ENCODE measurements at places on chromosomes 6 and 20. TPM values are rescaled to one million over a fixed set of nuclear protein-coding genes. Genes with fewer than 3 reads are reported as not detected.

- peaks cover 4% of the 10 kb centered on the region for H3K27me3 ChIP-seq
- peak within 1 kb of the TSS; percentile 30 for H3K4me3 ChIP-seq
- DNase-seq, result peak; percentile 45
- H3K27ac ChIP-seq, result no peak within 1 kb of the TSS
- peaks cover 13% of the 10 kb centered on the region for H3K36me3 ChIP-seq
Measured at GRCh38 chr20:63735859-63736718, at the start of gene LIME1. TSS of gene LIME1 (plus strand) at chr20:63736664. CDS start at chr20:63737550, 886 bp downstream.

DNA sequence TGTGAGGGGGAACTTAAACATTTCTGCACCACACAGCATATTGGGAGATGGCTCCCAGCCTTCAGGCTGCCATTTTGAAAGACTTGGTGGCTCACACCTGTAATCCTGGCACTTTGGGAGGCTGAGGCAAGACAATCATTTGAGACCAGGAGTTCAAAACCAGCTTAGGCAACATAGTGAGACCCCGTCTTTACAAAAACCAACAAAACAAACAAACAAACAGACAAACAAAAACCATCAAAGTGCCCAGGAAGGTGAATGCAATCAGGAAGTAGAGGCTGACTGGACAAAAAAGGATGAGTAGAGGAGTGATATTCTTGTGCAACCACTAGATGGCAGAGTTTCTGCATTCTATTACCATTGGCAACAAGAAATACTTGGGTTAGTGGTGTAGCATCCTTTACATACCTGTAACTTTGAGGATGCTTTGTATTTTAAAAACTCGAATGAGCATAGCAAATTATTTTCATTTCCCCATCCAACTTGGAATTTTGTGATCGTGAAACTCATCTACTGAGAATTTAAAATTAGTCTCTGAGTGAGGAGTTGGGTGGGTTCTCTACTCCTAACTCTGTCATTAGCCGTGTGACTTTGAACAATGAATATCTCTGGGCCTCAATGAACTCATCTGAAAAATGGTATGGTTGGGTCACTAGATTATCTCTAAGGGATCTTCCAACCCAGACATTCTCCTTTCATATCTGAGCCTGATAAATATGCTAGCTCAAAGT lies 84.4 kb downstream of the CRYBG1 start:
- DNase-seq, result no peak
- H3K27ac ChIP-seq, result no peak overlapping the region
- no peaks in the 10 kb centered on the region for H3K4me1 ChIP-seq
- no peaks in the 10 kb centered on the region for H3K36me3 ChIP-seq
- H3K27me3 ChIP-seq, result no peaks in the 10 kb centered on the region
- no peak overlapping the region for H3K4me3 ChIP-seq

GRCh38 chr20:14142171-14142570 lies 146.9 kb downstream of the MACROD2 start:
- H3K36me3 ChIP-seq, result no peaks in the 10 kb centered on the region
- peak; percentile 46 for DNase-seq
- no peak overlapping the region for H3K4me3 ChIP-seq
- H3K4me1 ChIP-seq, result no peaks in the 10 kb centered on the region
- H3K27ac ChIP-seq, result no peak overlapping the region

Gene FOXA2
- total RNA-seq, result 0.34 TPM

DNA sequence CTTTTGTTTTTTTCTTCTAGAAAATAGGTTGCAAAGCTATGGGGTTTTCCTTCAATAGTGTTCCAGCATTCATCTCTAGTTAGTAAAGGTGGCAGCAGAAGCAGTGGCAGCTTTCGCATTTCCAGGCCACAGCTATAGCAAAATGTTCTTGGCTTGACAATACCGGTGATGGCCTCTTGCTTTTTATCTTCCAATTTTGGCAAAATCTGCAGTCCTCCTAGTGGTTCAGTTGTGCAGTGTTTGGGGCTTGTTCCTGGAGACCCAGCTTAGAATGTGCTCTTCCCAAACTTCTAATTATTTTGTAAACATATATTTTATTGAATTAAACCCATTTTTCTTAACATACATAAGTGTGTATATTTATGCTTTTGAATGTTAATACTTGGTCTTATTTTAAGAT lies 370.6 kb upstream of the MAN1A1 start:
- no peaks in the 10 kb centered on the region for H3K36me3 ChIP-seq
- DNase-seq, result no peak
- H3K4me3 ChIP-seq, result no peak overlapping the region
- H3K27me3 ChIP-seq, result no peaks in the 10 kb centered on the region

GRCh38 chr6:88865275-88865674 lies 98.1 kb downstream of the RNGTT start:
- no peaks in the 10 kb centered on the region for H3K36me3 ChIP-seq
- DNase-seq, result no peak

DNA sequence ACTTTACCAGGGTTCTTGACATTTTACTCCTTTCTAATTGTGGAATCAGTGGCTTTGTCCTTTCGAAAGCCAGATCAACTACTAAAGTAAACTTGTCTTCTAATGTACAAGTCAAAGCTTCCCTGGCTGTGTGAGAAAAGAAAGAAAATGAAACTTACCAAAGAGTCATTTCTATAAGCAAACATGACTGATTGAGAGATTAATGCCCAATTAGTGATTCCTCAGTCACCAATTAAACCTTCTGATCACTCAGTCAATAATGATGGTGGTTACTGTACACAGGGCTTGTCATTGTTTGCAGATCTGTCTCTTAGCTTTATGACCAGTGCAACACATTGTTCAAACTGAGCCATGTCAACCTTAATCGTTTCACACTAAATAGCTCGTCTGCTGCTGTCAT lies 1168.4 kb upstream of the CITED2 start:
- H3K4me3 ChIP-seq, result no peak overlapping the region
- H3K27ac ChIP-seq, result no peak overlapping the region
- DNase-seq, result no peak
- H3K4me1 ChIP-seq, result no peaks in the 10 kb centered on the region
- H3K27me3 ChIP-seq, result no peaks in the 10 kb centered on the region

Gene PGC
- total RNA-seq, result not detected

Gene SOX18
- total RNA-seq, result 0.23 TPM

Gene CENPW
- 104 TPM for total RNA-seq

Measured in H1 (cell line).